8988T (cell line): ENCODE measurements at places on chromosomes 1 and 21.

DNA sequence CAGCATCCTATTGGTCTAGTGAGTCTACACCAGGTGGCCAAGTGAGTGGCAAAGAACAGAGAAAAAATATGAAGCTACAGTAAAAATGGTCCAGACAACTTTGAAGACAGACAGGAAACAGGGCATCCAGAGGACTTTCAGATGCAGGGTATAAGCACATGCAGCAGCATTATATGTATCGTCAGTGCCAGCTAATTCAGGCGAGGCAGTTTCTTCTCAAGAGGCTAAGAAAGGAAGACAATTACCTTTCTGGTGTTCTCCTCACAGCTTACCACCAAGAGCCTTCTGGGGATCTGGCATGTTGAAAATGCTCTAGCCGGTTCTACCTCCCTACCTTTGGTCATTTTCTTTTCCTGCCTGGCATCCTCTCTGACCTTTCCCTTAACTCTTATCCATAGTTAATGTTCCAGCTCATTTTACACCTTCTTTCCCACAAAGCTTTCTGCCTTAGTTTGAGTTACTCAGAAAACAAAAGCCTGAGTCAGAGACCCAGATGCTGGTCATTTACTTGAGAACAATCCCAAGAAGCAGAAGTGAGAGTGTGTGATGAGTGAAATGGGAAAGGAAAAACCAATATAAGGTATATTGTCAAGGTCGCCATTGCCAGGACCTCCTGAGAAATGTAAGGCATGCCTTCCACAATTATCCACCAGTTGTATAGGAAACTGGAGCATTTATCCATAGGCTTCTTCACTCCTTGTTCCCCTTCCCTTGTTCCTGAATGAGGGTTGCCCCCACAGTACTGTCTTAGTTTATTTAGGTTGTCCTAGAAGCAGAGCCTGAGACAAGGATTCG is 444.1 kb downstream of the PLPP3 start:
- no peak for DNase-seq

- no peak for DNase-seq
These were observed 75.1 kb downstream of the PHTF1 start for GRCh38 chr1:113684153-113684541.

DNA sequence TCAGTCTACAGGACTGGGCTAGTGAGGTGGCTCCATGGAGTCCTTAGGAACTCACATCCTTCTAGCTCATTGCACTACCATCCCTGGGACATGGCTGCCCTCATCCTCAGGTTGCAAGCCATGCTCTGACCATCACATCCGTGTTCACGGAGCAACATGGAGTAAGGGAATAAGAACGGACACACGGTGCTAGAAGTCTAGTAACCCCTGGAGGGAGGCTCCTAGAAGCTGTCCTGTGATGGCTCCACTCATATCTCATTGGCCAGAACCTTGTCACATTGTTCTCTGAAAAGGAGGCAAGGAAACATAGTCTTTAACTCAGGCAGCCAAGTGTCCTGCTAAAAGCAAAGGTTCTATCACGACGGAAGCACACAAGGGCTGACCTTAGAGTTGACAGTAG is 3.9 kb downstream of the MRAP start:
- no peak for DNase-seq

- no peak for DNase-seq
These were observed 82.8 kb upstream of the RALGPS2 start for GRCh38 chr1:178642282-178642681.

DNA sequence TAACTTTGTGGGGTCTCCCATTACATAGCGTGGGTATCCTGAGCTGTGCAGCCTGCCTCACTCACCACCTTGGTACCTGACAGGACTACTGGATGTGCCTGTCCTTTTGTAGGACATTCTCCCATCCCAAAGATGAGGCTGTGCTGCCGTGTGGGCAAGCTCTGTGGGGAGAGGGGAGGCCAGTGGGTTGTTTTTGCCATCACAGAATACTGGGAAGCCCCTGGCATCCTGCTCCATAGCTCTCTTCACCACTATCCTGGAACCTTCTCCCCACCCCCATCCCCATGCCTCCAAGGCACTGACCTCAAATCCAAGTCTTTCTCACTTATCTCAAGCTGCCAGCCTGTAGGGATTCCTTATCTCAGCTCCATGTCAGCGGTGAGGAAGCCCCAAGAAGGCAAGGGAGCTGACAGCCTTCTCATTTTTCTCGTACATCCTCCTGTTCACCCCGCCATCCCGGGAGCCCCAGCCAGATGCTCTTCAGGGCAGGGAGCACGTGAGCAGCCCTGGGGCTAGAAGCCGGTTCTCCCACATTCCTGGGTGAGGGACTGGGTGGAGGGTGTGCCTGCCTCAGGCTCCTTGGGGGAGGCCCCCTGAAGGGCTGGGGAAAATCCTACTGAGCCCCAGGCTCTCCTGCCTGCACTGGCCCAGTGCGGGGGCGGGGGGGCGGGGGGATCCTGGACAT is 2.4 kb upstream of the ELF3 start:
- no peak for DNase-seq
